ENCODE measurements at places on chromosomes 1 and 21.

DNA sequence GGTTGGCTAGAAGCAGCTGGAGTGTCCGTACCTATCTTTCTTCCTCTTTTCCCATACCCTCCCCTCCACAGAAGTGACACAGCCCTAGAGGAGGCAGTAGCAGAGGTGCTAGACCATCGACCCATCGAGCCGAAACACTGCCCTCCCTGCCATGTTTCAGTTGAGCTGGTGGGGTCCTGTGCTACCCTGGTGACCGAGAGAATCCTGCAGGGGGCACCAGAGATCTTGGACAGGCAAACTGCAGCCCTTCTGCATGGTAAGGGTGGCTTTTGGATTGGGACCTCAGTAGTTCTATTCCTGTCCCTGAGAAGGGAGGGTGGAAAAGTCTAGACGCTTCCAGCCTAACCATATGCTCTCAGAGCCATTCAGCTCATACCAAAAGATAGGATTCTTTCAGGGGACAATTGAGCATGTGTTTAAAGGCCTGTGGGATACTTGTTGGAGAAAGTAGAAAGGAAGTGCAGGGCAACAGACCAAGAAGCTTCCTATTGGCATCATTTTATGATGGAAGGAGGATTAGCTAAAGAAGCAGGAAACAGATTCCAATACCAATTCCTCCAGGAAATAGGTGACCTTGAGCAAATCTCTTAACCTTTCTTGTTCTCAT is 11.7 kb upstream of the BNIPL start:
- peak; percentile 98 for DNase-seq

DNA sequence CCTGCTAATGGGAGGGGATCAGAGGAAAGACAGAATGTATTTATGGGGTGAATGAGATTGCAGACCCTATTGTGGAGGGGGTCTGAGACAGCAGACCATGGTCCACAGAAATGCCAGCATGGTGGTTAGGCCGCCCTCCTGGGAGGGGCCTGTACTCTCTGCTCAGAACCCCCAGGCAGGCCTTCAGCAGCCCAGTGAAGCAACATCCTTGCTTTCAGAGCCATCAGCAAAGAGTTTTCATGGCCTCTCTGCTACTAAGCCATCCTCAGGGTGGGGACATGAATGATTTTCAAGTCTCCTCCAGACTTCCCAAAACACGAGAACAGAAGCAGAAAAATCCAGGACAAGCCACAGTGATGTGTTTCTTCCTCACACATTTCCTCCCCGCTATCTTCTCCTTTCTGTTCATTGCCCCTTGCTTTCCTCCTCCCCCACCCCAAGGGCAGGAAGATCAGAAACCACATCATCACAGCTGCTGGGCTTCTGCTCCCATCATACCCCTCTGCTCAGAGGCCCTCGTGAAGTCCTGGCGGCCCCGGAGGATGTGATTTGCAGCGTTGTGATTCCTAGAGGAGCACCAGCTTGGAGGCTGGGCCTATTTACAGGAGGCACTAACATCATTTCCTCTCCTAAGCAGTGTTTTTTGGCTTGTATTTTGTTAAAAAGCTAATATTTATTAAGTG is 48.0 kb downstream of the ABCA4 start:
- DNase-seq: no peak

- no peak for DNase-seq
These were observed 690 bp upstream of the RNF19B start for GRCh38 chr1:32965251-32965747.

GRCh38 chr1:212285685-212286555 is 710 bp downstream of the PPP2R5A start:
- peak; percentile 88 for DNase-seq

DNA sequence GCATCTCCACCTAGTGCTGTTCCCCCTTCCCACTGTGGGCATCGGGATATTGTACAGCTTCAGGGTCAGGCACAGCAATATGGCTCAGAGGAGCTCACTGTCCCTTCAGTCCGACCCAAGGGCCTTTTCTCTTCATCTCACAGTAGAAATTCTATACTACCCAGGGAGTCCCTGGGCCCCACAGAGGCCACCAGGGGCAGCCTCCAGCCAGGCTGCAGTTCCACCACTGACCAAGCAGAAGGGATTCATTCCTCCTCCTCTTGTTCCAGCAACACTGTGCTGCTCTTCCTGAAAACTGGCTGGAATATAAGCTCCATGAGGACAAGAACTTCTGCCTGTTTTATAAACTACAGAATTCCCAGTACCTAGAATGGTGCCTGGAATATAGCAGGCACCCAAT is 70.5 kb downstream of the CD34 start:
- DNase-seq: peak; percentile 58

DNA sequence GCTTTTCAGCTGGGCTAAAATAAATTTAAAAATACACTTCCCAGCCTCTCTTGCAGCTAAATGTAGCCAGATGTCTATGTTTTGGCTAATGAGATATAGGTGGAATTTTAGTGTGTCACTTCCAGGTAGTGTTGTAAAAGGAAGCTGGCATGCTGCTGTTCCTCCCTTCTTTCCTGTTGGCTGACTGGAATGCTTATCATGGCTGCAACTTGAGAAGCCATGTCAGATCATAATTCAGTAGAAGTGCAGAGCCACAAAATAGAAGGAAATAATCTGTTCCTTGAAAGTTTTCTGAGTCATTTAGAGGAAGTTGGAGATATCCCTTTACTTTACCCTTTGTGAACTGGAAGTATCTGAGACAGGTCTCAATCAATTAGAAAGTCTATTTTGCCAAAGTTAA is 10.9 kb upstream of the RBM15 start:
- DNase-seq: no peak

GRCh38 chr1:94753171-94753972 is 66.8 kb upstream of the SLC44A3 start:
- peak; percentile 59 for DNase-seq

DNA sequence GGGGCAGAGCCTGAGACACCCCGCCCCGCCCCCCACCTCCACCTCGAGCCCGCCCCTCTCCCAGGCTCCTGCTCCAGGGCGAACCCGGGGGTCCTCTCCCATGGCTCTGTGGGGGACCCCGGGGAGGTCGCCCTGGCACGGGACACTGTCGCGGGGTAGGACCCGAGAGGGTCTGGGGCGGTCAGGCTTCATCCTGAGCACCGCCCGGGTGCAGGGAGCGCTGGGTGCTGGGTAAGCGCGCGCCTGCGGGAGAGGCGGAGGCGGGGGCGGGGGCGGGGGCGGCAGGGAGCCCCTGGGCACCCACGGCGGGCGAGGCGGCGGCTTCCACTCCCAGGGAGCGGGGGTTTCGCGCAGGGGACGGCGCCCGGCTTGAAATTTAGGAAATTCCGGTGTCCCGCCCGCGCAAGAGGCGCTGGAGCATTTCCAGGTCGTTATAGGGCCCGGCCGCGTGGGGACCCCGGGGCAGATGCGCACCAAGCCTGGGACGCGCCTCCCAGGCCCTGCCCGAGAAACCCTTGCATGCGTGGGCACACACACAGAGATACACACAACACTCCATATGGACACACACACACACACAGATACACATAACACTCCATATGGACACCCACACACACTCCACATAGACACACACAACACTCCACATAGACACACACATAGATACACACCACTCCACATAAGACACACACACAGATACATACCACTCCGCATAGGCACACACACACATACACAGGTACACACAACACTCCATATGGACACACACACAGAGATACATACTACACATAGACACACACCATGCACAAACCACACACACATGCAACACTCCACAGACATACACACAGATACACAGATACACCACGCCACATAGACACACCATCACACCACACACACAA is 48.7 kb upstream of the SLC19A1 start:
- no peak for DNase-seq

DNA sequence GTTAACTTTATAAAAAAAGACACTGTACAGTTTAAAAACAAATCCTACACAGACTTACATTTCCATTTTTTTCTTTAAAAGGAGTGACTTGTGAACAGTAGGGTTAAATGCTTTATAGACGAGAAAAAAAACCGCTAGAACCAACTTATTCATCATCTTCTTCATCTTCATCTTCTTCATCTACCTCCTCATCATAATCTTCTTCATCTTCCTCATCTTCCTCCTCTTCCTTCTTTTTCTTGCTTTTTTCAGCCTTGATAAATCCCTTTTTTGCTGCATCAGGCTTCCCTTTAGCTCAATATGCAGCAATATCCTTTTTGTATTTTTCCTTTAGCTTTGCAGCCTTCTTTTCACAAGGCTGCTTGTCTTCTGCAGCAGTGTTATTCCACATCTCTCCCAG is 22.5 kb downstream of the FMO1 start:
- DNase-seq: no peak

GRCh38 chr1:182046763-182047162 is 14.7 kb downstream of the ZNF648 start:
- DNase-seq: no peak

DNA sequence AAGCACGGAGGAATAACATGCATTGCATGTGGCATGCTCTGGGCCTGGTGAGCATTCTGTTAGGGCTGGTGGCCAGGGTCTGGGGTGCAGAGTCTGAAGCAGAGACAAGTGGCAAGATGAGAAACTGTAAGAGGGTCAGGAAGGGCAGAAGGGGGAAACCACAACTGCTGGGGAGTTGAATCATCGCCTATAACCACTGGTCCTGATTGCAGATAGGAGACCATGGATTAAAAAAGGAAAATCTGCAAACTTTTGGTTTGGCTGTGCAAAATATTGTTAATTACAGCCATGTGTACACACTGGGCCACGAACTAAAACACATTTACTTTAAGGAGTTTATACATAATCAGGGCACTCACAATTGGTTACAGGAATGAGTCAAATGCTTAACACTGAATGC is 76.6 kb downstream of the TGFBR3 start:
- DNase-seq: no peak

DNA sequence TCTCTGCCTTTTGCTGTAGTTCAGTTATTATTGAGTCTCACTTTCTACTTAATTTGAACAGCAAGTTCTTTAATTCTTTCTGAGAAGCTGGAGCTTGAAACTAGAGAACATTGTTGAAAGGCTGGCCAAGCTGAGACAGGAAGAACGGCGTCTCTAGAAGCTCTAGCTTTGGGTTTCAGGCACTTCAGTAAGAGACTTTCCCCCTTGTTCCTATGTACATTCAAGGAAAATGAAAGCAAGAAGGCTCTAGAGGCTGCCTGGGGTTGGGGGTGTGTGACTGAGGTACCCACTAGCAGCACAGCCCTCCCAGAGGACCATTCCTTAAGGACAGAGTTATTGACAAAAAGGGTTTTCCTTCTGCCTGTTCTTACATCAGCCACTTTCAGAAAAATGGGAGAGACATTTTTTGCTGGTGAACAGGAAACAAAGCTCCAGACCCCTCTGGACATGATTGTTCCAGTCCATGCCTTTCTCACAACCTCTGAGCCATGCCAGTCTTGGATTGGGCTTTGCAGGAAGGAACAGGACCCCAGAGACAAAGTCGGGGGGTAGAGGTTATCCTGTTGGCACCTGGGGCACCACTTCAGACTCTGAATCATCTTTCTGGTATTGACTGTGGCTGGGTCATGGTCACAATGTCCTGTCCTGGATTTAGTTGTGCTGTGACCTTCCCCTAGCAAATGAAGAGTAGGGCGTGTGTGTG is 63.1 kb downstream of the LAMC2 start:
- DNase-seq: no peak

GRCh38 chr1:202561726-202562443 is 148.4 kb downstream of the SYT2 start:
- no peak for DNase-seq

- peak; percentile 87 for DNase-seq
These were observed 183.5 kb downstream of the RUNX1 start for GRCh38 chr21:34865400-34866241.

DNA sequence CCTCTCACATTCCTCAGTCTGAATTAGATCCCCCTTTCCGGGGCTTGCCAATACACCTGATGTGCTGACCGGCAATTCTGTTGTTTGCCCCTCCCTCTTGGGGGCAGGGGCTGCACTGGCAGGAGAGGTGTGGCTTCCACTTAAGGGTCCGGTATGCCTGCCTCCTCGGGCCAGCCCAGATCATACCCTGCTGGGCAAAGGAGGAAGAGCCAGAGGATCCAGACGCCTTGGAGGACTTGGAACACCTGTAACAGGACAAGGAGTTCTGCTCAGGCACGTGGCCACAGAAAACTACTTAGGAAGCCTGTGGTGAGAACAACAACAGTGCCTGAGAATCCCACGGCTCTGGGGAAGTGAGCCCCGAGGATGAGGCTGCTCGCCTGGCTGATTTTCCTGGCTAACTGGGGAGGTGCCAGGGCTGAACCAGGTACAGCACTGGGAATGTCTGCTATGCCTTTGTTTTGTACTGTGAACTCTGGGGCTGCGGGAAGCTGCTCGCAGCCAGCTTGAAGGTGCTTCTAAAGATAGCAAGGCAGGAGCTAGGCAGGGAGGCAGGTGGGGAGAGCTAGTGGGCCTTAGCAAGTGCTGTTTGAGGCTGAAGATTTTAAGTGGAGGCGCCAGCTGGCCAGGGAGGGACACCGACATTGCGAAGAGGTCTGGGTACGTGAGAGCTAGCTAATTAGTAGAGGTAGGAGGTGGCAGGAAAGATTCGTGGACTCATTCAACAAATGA is at the start of gene SMPDL3B:
Gene SMPDL3B (plus strand): TSS at position 183 of the 732 bp plus-strand sequence. CDS start 184 bp downstream, at position 367.
- peak; percentile 97 for DNase-seq

DNA sequence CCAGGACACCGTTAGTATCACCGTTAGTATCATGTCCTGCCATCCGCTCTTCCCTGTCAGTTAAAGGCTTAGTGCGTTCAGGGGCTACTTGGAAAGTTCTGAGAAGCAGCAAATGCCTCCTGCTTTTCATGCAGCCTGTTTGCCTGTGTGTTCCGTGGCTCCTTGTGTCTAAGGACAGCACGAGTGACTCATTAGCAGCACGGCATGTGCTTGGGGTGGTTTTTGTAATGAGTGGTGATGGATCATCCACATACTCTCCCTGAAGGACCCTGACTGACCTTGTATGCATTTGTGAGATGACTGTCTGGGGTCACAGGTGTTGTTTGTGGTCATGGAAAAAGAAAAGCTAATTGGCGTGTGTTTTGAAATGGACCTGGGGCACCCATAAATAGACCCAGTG is 221.9 kb downstream of the PBX1 start:
- no peak for DNase-seq

DNA sequence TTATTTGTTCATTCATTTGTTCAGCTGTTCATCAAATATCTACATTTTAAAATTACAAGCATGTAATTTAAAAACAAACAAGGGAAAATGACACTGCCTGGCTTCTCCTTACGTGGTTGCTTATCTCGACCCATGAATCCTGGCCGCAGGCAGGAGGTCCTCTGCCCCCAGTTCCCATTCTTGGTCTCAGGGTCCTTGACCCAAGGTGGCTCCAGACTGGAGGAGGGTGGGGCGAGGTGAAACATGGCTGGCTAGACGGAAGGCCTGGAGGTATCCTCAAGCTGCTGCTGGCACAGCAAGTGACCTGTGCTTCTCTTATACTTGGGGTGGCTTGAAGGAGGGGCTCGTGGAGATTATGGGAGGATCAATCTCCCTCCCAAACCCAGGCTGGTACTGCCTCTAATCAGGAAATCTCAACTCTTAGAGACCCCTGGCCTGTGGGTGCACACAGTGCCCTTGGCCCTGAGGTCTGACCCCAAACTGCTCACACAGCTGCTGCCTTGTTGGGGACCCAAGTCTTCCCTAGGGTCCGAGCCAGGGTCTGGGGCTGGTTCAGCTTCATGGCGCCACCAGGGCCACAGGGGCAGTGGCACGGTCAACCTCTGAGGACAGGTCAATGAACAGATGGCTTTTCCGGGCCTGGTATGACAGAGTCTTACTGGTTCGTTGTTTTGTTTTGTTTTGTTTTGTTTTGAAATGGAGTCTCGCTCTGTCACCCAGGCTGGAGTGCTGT is 63.7 kb downstream of the SCCPDH start:
- DNase-seq: peak; percentile 35

- no peak for DNase-seq
These were observed 47.4 kb downstream of the S100B start for GRCh38 chr21:46557469-46557868.

GRCh38 chr1:154859151-154859785 is 10.8 kb downstream of the KCNN3 start:
- DNase-seq: no peak

All from endodermal cell (in vitro differentiated cells).